ENCODE measurements at places on chromosomes 5 and 9. TPM values are rescaled to one million over a fixed set of nuclear protein-coding genes. Genes with fewer than 3 reads are reported as not detected.

DNA sequence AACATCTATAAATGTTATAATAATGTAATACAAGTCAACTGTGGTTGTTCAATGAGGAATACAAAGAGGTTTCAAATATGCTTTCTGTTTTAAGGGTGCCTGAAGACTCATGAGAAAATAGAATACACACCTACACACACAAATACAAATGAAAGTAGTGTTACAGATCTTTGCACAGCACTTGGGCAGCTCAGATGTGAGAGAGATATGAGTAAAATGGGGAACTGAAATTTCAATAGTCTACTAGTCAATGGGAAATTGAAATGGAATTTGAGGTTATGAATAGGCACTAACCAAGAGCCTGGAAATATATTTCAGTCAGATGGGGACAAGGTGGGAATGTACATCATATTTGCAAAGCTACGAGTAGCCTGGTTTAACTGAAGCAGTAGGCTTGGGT, 96.6 kb downstream of the ISL1 start:
- no peak for DNase-seq

ARHGEF39 gene
- 15.4 TPM for polyA plus RNA-seq

DNA sequence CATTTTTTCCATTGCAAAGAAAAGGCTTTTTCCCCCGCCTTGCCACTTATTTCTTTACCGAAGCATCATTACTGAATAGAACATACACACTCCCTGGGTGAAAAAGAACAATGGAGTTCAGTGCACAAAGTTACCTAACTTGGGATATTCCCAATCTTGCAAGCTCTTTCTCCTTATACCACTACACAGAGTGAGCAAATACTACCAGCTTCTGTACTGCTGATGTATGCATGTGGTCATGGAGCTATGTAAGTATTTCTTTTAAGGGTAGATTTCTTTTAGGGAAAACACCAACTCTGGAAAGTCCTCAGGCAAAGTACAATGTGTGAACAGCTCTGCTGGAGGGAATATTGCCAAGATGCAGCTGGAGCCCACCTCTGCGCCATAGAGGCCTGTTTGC, 81.1 kb downstream of the AOPEP start:
- DNase-seq: no peak

GRCh38 chr5:178340187-178340586, 107.6 kb upstream of the PHYKPL start:
- DNase-seq: no peak

DNA sequence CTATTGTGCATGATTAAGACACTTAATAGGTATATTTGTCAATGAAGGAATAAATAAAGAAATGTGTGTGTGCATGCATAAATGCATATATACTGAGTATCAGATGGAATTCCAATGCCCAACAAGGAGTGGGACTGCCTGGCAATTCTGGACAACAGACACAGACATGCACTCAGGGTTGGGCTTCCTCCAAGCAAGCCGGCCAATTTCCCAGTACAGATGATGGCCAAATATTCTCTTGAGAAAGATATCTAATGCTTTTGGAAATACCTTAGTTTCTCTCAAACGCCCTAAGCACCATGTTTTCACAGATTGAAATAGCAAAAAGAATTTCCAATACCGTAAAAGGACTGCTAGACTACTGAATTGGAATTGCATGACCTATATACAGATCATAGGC, 11.1 kb downstream of the FTMT start:
- DNase-seq: no peak

FAM153A gene
- polyA plus RNA-seq: 0.75 TPM

RANBP3L gene
- polyA plus RNA-seq: 8.0 TPM

All from left kidney (tissue), 8 donors.